ENCODE measurements at places on chromosomes 3 and 15.
A peak's percentile ranks its signal among the peaks of the same experiment; 100 is the strongest.

DNA sequence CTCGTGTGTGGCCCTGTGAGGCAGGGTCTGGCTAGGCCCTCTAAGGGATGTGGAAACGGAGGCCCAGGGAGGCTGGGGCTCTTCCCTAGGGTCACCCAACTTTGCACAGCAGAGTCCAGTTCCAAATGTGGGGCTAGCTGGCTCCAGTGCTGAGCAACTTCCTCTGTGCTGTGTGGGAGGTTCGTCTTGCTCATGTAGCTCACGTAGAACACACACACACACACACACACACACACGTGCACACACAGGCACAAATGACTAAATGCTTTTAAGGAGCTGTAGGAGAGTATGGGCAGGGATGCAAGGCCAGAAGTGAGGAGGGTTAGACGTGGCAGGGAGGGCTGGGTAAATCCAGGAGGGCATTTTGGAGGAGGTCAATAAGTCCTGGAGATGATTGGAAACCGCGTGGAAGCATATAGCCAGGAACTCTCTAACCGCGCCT, 213.8 kb downstream of the RPLP1 start:
- peak; percentile 36 for DNase-seq

- no peak for DNase-seq
Observed at GRCh38 chr3:85591451-85591850, 632.7 kb downstream of the CADM2 start.

DNA sequence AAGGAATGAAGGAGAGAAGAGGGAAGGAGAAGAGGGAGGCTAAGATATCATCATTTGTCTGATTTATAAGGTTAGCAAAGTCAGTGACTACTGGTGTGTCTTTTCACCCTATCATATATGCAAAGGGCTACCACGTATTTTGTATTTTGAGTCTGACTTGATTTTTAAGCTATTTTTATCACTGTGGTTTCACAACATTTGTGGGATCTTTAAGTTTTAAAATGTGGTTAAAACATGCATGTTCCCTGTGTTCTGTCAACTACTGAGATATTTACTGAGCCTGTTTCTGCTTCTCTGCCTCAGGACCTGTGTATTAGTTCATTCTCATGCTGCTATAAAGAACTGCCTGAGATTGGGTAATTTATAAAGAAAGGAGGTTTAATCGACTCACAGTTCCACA, 22.5 kb upstream of the SPTSSB start:
- DNase-seq = no peak

GRCh38 chr3:48467473-48468267, 21.1 kb downstream of the ATRIP start:
- no peak for DNase-seq

- peak; percentile 99 for DNase-seq
Observed at GRCh38 chr3:59559721-59560435, 510.1 kb upstream of the CFAP20DC start.

GRCh38 chr3:194817936-194818335, 132.3 kb downstream of the FAM43A start:
- no peak for DNase-seq

- no peak for DNase-seq
Observed at GRCh38 chr3:7285505-7285904, 424.6 kb downstream of the GRM7 start.

DNA sequence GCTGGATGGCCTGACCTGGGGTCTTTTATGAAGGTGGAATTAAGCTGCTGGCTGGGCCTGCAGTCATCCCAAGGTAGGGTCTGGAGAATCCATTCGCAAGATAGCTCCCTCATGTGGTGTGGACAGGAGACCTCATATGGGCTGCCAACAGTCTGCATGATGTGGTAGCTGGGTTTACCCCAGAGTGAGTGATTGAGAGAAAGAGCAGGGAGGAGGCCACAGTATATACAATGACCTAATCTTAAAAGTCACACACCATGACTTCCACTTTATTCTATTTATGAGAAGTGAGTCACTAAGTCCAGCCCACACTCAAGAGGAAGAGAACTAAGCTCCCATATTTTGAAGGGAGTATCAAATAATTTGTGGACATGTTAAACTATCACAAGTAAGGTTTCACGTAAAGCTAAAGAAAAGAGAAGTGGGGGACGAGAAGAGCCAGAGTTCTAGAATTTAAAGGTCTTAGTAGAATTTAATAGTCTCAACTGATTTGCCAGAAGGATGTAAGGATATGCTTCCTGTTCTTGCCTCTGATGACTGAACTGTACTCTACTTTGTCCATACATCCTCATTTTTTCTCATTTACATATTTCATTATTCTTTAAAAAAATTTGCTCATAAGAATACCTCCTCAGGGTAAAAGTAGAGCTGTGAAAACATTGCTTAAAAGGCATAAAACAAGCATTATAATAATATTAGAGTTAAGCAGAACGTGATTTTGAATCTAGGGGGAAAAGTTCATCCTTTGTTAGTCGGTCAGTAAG, 184.4 kb downstream of the PEX5L start:
- DNase-seq = peak; percentile 71

GRCh38 chr15:64067564-64068030, 21.3 kb upstream of the DAPK2 start:
- DNase-seq = no peak

DNA sequence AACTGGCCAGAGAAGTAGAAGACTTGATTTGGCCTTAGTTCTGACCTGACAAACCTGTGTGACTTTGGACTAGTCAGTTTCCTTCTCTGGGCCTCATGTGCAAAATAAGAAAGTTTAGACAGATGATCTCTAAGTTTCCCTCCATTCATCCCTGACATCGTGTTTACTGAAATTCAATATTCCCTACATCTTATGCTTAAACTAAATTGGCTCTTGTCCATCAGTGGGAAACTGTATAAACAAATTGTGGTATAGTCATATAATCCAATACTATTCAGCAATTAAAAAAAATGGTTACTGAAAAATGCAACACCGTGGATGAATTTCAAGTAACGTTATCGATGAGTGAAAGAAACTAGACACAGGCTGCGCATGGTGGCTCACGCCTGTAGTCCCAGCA, 64.4 kb upstream of the HRH1 start:
- DNase-seq = no peak

GRCh38 chr3:102095383-102095782, 246.1 kb downstream of the NFKBIZ start:
- DNase-seq = no peak

GRCh38 chr3:163779396-163780344, 1298.6 kb downstream of the SI start:
- no peak for DNase-seq

GRCh38 chr3:123807820-123808219, 76.3 kb downstream of the MYLK start:
- DNase-seq = no peak

GRCh38 chr15:49573421-49573820, 47.2 kb downstream of the FAM227B start:
- DNase-seq = no peak

GRCh38 chr3:15924914-15925313, 127.1 kb upstream of the ANKRD28 start:
- no peak for DNase-seq

- no peak for DNase-seq
Observed at GRCh38 chr3:65497846-65498245, 540.9 kb downstream of the MAGI1 start.

DNA sequence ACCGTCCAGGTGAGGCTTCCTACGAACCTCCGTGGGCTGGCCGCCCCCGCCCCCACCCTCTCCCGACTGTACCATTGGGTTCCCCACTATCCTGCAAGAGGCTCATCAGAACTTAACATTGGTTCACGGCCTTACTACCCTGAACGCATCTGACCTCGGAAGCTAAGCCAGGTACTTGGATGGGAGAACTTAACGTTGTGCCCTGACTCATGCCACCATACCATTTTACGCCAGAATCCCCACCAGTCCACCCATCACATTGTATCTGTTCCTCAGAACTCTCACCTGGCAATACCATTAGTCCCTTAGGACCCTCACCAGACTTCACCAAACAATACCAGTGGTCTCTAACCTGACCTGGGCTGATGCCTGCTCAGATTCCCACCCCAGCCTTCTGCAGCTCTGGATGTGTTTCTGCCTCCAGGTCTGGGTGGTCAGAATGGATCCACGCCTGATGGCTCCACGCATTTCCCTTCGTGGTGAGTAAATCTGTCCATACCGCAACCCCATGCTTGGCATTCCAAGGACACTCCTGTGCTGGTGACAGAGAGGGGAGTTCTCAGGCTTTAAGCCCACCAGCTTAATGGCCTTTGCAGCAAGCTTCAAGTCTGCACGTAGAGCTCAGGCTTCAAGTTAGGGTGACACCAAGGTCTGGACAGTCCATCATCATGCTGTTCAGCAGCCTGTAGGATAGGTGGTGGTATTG, 562 bp downstream of the TCTA start:
- no peak for DNase-seq

DNA sequence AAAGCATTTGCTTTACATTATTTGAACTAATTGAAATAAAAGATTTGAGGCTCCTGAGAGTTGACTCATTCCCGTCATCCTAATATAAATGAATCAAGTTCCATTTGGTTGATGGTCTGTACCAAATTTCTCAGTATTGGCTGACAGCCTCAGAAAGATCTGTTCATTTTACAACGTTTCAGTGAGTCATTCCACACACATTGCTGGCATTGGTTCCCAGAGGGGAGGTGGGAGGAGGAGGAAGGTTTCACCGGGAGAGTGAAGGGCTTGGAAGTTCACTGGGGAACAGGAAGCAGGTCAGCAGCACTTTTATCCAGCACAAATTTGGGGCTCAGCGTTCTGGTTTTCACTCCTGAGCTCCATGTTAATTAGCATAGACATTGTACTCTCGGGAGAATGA, 176.7 kb upstream of the CADPS start:
- peak; percentile 93 for DNase-seq

DNA sequence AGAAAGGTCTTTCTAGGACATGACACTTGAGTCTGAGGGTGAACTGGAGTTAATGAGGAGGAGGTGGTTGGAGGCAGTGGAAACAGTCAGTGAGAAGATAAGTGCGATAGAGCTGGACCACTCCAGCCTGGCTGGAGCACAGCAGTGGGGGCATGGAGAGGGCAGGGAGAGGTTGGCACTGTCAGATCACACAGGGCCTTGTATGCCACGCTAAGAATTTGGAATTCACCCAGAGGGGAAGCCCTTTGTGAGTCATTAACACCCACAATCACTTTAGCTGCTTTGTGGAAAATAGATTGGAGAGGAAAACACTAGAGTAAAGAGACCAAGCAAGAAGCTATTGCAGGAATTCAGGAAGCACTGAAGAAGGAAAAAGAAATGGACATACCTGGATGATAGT, 83.3 kb downstream of the ZNF621 start:
- DNase-seq = no peak

- no peak for DNase-seq
Observed at GRCh38 chr3:50255251-50255615, 13.7 kb upstream of the SEMA3B start.

DNA sequence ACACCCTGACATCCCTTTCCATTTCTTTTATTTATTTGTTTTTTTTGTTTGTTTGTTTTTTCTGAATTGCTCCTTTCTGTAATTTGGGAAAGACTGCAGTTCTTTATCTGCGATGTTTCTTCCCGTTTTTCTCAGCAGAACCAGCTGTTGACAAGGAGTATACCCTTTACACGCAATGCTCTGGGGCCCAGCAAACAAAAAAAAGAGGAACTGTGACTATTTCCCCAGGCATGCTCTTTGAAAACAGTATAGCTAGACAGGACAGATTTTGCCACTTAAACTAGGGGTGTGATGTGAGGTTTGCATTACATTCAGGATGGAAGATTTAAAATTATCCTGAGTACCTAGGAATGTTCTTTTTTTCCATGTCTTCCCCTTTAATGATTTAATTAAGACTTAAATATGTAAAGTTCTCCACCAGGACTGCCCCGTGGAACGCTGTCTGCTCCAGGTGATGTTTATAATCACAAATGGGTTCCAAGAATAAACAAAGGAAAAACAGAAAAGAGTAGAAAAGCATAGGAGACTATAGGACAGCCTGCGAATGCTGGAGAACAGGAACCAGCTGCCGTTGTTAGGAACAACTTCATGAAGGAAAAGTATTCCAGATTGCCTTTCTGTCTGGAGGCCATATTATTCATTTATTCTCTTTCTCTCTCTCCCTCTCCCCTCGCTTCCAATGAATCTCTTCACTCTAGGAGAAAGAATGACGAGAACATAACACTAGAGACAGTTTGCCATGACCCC, 43.3 kb downstream of the TGFBR2 start:
- DNase-seq = peak; percentile 41

DNA sequence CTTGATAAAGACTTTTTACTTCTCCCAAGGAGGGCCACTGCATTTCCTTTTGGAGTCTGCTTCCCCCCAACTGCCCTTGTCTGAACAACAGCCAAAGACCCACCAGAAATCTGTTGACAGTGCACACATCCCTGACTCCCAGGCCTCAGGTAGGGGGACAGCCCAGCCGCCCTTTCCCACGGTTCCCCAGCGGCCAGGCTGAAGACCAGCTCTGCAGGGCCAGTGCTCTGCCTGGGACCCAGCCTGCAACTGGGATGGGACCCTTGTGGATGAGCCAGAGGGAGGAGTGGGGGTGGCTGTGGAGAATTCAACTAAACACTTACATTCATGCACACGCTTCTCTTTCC, 8.1 kb upstream of the PRR23E start:
- DNase-seq = no peak

DNA sequence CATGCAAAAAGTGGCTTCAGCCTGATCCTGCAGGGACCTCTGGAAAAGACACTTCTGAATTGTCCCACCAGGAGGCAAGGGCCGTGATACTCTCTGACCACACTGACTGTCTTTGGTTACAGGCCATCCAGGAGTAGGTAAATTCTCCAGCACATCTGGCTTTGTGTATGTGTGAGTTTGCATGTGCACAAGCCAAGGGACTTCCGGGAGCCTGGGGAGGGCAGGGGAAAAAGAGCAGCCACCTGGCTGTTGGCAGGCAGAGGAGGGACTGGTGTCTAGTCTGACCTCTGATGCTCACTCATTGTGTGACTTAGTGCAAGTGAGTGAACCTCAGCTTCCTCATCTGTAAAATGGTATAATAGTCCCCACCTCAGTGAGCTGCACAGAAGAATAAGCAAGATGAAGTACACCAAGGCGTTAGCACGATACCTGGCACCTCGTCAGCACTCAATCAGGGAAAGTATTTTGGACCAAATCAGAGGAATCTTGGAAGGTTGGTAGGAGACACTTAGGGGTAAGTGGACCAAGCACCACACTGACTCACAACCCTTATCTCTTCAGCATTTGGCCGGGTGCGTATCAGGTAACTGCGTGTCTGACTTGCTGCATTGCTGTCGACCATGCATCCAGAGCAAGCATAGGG, 19.1 kb downstream of the KLHL6 start:
- no peak for DNase-seq

DNA sequence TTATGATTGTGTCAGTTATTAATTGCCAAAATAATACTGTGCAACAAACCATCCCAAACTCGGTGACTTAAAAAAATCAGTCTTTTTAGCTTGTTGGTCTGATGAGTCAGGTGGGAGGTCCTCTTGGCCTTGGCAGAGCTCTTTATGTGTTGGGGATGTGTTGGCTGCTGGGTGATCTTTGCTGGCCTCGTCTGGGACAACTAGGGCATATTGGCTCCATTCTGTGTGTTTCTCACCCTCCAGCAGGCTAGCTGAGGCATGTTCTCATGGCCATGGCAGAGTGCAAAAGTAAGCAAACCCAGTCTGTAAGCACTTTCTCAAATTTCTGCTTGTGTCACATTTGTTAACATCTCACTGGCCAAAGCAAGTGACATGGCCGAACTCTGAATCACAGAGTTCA, 251.6 kb downstream of the RPLP1 start:
- DNase-seq = no peak
